ENCODE measurements at places on chromosomes 12 and 14.

DNA sequence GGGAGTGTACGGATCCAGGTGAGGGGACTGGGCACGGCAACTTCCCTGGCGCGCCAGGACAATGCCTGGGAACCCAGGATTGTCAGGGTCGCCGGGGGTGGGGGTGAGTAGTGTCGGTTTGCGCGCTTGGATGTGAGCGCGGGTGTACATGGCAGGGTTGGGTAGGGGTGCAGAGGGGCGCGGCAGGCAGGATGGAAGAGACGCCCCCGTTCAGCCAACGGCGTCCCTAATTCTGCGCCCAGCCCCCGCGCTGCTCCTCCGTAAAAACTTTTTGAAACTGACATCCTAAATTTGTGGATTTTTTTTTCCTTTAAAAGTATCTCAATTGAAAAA is 3.1 kb downstream of the DIO3 start:
- no peak for DNase-seq

DNA sequence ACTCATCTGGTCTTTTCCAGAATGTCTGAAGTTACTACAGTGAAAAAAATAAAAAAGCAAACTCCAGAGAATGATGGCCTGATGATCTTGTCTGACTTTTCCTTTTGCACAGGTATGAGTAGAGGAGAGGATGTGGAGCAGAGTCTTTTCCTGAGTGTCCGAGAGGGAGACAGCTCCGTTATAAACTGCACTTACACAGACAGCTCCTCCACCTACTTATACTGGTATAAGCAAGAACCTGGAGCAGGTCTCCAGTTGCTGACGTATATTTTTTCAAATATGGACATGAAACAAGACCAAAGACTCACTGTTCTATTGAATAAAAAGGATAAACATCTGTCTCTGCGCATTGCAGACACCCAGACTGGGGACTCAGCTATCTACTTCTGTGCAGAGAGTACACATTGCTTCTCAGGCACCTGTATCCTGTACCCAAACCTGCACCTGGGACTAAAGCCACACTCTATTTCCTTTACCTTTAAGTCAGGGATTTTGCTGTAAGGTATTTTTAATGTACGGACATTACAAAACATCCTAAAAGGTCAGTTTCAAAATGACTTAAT is 75.8 kb upstream of the OR4E1 start:
- DNase-seq = no peak

- no peak for DNase-seq
Measured at GRCh38 chr14:51701951-51702350, 50.2 kb downstream of the FRMD6 start.

DNA sequence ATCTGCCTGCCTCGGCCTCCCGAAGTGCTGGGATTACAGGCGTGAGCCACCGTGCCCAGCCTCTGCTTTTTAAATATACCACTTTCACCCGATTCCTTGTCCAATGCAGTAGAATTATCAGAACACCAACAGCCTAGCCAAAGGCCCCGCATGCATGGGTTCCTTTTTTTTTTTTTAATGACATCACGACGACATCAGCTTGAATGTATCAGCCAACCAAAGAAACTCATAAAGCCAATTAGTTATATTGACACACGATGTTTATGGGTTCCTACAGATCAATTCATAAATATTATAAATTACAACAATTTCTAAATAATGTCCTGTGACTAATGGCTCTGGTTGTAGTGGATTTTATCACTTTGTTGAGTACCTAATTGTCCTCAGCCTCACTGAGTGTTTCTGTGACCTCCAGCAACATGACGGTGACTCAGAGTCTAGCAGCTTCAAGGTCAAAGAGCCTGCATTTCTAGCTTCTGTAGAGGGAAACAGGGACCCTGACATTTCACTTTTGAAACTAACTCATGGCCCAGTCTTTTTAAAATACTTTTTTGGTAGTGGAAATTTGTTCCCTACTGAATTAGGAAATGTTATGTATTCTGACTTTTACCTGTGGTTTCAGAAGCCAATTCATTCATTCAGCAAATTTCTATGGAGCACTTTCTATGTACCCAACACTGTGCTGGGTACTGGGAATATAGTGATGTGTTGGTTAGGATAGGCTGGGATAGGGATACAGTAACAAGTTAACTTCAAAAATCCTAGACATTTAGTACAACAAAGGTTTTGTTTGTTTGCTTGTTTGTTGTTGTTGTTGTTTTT is 144.1 kb downstream of the SUDS3 start:
- DNase-seq = no peak

DNA sequence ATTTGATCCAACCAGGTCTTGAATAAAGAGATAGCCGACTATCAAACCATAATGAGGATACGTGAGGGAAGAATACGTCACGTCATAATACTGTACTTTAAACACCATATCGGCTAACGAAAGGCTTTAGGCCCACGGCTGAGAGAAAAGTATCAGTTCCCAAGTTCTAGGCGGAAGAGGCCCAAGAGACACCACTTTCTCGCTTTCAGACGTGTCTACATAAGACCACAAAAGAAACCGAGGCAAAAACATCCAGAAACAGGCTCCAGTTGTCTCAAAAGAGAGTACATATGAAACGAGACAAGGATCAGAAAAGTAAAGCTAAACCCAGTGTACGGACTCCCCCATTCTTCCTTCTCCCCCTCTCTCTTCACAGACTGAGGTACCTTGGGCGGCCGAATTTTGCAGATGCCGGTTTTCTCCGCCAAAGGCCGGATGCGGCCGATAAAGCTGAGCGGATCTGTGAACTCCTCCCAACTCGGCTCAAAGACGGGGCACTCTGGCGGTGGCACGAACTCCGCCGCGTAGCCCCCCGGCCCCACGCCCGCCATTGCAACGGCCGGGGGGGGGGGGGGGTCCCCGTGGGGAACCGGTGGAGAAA is 479 bp downstream of the KDM5A start:
- no peak for DNase-seq

- no peak for DNase-seq
Measured at GRCh38 chr14:81415781-81416180, 15.7 kb upstream of the STON2 start.

DNA sequence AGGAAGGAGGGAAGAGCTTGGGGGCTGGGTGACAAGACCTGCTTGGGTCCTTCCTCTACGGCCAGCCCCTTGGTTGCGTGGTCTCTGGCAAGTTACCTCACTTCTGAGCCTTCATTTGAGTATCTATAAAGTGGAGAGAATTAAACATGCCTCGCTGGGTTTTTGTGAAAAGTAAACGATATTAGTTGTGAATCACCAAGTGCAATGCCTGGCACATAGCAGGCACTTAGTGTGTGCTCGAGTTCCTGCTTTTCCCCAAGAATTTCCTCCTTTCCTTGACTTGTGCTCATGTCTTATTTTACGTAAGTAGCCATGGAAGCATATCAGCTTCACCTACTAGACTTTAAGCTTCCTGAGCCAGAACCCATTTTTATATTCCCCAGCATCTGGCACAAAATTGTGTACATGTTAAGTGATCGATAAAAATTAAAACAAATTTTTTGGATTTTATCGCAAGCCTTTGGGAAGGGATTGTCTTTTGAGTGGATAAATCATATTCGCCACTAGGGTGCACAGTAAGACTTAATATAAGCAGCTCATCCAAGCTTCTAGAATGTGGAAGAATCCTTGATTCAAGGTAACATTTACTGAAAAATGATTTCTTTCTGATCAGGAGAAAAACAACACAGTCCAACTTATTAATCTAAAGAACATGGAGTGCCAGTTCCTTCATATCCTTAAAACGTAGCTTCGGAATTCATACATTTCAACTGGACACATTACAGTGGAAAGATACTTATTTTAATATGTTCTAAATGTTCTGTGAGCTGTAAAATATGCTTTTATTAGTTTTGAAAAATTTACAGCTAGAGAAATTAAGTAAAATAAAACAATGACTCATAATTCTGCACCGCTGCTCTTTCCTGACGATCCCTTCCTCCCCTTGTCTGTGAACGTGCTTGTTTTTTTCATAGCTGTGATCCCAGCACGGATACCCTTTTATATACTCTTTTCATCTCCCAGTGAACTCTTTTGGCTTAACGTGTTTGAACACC is 62.0 kb downstream of the SLC25A47 start:
- DNase-seq = no peak
